Amniotic stem cell (primary cell): ENCODE measurements at places on chromosomes 11 and 22.
A peak's percentile ranks its signal among the peaks of the same experiment; 100 is the strongest.

DNA sequence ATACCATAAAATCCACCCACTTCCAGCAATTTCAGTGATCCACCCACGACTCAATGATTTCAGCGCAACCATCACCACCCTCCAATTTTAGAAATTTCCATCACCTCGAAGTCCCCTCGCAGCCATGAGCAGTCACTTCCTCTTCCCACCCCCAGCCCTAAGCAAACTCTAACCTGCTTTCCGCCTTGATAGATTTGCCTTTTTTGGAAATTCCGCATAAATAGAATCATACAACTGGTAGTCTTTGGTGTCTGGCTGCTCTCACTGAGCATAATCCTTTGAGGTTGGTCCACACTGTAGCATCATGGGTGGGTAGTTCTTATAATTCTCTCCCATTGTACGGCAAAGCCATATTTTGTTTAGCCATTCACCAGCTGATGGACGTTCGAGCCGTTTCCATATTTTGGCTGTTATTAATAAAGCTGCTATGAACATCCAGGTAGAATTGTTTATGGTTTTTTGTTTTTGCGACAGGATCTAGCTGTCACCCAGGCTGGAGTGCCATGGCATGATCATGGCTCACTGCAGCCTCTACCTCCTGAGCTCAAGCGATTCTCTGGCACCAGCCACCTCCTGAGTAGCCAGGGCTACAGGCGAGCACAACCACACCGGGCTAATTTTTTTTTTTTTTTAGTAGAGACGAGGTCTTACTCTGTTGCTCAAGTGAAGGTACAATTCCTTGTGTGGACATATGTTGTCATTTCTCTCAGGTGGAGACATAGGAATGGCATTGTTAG is 16.0 kb downstream of the PIM3 start:
- DNase-seq, result no peak

GRCh38 chr11:94732617-94733281 is 35.4 kb upstream of the AMOTL1 start:
- DNase-seq, result no peak

DNA sequence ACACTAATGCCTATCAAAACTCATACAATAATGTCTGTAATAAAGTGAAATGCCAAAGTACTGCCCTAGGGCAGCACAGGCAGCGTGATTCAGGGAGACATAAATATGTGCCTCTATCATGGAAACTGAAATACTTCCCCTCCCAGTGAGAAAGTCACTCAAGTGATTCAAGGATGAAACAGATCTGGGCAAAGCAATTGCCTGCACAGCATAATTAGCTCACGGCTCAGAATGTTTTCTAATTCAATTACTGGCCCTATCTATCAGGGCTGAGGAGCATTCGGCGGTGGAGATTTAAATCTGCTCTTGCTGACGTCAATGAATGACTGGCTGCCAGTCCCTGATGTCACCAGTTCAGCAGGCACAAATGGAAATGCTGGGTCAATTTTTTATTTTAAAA is 27.7 kb upstream of the PPP2R1B start:
- peak; percentile 87 for DNase-seq

DNA sequence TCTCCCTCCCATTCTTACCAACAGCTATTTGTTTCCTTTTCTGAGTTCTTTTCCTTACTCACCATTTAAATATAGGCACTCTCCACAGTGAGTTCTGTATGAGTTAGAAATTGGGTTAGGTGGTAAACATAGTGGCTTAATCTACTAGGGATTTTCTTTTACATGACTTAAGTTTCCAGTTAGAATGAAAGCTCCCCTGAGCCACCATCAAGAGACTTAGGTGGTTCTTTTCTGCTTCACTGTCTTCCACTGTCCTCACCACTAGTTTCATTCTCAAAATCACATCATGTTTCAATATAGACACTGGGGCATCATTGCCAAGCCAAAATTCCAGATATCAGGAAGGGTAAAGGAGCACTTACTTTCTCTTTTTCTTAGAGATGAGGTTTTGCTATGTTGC is 9.0 kb upstream of the REXO2 start:
- DNase-seq, result no peak

GRCh38 chr11:118856314-118856713 is 27.4 kb upstream of the CXCR5 start:
- no peak for DNase-seq

DNA sequence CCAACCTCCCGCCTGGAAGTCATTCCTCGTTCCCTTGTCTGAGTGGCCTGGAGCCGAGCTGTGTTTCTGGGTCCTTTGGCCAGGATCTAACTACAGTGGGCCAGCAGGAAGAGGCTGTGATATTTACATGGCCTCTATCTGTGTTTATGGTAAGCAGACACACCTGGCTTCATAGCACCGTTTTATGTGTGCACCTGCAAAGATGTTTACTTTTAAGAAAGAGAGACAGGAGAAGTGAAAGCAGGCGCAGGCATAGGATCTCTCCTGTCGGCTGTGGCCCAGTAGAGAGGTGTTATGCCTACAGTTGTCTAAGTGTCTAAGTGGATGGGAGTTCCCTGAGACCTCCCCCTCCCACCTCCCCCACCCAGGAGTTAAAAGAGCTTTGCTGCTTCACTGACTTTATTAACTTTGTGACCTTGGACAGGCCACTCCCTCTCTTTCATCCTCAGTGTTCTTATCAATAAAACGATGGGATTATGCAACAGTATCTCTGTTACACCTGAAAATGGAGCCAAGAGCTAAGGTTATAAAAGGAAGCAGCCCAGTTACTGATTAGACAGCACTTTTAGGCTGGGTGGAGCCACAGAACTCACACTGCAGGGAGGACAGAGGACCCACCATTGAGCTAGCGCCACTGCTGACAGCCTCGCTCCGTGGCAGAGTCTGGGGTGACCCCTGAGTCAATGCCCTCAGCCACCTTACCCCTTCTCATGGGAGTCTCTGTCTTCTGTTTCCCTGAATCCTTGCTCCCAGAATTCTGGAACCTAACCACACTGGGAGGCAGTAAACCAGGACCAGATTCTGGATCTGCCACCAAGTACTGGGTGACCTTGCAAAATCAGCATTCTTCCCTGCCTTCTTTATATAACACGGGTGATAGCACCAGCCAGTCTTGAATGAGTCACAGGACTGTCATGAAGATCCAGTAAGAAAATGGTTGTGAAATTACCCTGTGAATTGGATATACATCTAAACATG is 22.0 kb downstream of the ST14 start:
- DNase-seq, result no peak

DNA sequence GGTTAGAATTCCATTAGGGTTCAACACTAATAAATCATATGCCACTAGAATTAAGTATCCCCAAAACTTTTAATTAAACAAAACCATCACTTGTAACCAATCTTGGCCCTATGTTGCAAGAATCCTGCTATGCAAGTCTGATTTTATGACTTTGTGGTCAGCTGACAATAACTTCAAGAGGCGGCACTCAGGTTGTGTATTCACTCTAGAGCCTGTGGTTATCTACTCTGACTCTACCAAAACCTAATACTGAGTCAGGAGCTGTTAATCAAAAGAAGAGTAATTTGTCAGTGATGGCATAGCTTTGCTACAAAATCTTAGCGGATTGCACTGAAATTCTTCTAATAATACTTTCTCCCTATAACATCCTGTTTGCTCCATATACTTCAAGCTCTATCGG is 253.7 kb downstream of the AASDHPPT start:
- no peak for DNase-seq

- no peak for DNase-seq
Observed at GRCh38 chr11:74220376-74220775, 49.3 kb downstream of the PPME1 start.

DNA sequence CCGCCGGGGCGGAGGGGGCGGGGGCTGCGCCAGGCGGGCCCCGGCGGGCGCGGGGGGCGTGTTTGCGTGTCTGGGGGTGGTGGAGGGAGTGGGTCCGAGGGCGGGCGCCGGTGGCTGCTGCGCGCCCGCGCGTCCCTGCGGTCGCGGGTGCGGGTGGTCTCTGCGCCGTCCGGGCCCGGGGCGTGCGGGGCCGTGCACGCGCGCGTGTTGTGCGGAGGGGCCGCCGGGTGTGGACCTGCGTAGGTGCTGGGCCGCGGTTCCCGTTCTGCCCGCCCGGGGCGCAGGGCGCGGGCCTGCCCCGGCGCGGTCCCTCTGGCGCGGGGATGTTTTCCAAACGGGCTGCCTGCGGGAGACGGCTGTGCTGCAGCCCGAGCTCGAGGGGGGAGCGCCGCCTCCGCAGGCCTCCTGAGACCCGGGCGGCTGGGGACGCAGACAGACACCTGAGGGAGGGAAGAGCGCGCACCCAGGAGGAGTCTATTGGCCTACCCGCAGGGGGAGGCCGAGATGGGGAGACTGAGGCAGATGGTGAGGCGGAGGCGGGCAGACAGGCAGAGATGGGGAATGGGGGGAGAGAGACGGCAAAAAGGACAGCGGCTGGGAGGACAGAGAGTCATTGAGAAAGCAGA is 442 bp downstream of the PELI3 start:
- DNase-seq, result no peak

- peak; percentile 19 for DNase-seq
Observed at GRCh38 chr22:25404928-25405816, 159.3 kb upstream of the GRK3 start.

DNA sequence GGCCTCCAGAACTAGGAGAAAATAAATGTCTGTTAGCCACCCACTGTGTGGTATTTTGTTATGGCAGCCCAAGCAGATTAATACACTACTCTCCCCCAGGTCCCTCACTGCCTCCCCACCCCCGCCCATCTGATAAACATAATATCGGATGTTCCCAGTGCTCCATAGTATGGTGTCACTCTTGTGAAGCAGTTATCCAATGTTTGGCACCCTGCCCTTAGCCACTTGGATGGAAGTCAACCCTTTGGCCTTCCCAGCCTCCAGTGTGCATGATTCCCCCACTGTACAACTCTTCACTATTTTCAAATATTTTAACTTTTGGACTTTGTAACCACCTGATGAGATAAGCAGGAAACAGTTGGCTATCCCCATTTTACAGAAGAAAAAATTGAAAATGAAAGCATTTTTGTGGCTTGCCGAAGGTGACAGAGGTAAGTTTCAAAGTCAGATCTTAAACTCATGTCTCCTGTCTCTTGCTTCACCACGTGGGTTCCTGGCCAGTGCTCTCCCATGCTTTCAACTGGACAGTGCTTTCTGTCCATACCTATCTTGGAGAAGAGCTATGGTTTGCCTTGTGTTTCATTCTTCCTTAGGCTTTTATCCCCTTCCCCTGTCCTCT is 53.2 kb downstream of the ALX4 start:
- no peak for DNase-seq

- DNase-seq, result no peak
Observed at GRCh38 chr22:17827466-17827865, 53.2 kb upstream of the BID start.

GRCh38 chr22:41557401-41558240 is 3.2 kb upstream of the CSDC2 start:
- DNase-seq, result peak; percentile 63

- DNase-seq, result no peak
Observed at GRCh38 chr11:66882561-66883015, 25.7 kb downstream of the LRFN4 start.

DNA sequence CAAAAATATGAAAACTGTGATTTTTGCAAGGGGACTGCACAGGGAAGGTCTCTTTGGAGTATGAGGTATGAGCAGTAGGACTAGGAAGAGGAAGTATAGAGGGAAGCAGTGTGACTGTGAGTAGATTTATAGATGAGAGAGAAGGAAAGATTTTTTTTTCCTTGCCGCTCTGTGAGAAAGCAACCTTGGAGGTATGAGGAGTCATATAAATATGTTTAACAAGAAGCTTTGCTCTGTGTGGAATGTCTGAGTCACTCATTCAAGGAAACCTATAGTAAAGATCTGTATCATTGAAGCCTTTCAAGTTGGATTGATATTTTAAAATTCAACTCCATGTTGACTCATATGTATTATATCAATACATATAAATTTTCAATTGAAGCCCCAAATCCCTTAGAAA is 26.2 kb downstream of the DNHD1 start:
- DNase-seq, result peak; percentile 43

- no peak for DNase-seq
Observed at GRCh38 chr11:36564376-36565030, 3.3 kb upstream of the RAG1 start.

DNA sequence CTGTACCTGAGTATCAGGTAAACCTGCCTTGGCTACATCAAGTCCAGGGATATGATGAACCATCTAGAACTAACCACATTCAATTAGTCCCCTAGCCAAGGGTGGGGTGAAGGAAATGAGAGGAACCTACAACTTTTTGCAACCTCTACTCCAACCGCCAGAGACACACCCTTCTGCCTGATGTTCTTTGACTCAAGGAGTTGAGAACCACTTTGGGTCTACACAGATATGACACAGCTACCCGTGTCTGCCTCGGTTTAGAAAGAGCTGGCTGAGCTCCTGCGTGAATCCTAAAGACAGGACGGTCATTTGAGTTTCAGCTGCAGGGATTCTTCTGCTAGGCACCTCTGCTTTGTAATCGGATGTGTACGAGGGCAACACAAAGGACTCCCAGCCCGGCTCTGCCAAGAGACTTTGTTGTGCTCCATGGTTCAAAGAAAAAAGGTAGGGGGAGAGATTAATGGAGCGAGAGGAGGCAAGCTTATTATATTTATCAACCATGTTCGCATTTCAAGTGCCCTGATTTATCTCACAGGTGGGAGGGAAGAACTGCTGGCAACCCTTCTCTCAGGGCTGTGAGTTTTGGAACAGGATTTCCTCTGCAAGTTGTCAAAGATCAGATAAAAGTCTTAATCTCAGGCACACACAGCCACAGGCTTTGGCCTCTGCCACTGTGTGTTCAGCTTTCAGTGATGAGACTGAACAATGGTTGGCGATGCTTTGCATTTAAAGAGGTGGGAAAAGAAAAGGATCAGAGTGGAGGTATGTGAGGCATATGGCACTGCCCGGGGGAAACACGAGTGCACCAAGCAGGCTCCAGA is 35.1 kb downstream of the FLI1 start:
- DNase-seq, result no peak

DNA sequence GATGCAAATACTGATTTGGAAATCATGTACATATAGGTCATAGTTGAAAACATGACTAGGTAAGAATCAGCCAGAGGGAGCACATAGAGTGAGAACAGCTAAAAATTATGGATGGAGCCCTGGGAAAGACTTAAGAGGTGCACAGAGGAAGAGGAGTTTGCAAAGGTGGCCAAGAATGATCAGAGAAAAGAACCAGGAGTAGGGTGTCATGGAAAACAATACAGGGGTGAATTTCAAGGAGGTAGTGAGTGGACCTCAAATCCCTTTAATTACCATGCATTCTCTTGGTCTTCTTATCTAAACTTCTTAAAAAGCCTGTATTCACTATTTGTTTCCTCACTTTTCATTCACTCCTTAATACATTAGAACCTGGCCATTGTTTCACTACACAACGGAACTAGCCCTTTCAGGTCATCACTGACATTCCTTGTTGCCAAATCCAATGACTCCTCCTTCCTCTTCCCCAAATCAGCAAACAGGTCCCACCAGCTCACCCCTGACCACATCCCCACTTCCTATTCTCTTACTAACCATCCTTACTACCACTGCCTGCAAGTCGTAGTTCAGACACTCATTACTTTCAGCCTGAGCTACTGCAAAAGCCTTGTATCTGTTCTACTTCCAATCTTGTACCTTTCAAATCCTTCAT is 22.6 kb downstream of the BUD13 start:
- DNase-seq, result no peak

- DNase-seq, result no peak
Observed at GRCh38 chr22:43514476-43515157, 102.8 kb downstream of the MPPED1 start.
